ENCODE measurements at places on chromosomes 2 and 18. TPM values are rescaled to one million over a fixed set of nuclear protein-coding genes. Genes with fewer than 3 reads are reported as not detected.
A peak's percentile ranks its signal among the peaks of the same experiment; 100 is the strongest.

GRCh38 chr2:118530976-118531375 is 316.5 kb downstream of the EN1 start:
- DNase-seq = no peak

DNA sequence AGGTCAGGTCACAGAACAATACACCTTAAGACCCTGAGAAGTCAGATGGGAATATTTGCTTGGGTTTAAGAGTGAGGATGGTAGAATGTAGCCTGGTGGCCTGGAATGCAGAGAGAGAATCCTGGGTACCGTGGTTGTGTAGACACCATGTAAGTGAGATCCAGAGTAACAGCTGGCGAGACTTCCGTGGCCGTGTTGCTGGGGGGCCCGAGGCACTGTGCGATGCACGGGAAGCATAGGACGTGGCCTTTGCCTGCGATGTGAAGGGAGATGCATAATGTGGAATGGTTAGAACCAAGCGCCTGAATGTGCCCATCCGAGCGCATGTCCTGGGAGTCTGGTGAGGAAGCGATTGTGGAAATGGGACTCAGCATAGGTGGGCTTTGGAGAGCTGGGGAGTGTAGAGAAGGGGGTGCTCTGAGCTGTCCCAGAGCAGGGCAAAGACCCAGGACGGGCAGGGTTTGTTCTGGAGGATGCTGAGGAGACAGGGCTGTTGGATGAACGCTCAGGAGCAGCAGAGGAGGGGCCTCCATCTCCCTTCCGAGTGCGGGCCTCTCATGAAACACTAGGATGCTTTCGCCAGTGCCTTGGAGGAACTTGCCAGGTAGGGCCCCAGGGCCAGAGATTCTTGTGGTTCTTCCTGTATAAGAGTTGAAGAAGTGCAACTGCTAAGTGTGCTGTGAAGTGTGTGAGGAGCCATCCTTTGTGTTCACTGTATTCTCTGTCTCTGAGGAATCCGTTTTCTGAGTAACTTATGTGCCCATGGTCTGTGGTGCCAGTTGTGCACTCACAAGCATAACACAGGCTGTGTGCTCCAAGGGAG is 7.1 kb downstream of the RNF144A start:
- DNase-seq = no peak

DNA sequence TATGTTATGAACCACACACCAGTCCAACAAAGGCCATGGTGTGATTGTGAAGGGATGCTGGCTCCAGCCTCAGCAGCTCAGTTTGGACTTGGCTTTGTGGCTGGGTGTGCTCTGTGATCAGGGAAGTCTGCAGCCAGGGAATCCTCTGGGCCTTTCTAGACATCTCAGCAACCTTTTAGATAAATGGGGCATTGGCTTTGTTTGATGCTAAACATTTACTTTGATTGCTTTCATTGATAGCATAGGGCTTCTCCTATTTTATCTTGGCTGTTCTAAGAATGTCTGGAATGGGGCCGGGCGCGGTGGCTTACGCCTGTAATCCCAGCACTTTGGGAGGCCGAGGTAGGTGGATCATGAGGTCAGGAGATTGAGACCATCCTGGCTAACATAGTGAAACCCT is 104.5 kb downstream of the VAPA start:
- no peak for DNase-seq

Gene RTP5
- total RNA-seq = not detected

Gene KCNJ13
- total RNA-seq = not detected

DNA sequence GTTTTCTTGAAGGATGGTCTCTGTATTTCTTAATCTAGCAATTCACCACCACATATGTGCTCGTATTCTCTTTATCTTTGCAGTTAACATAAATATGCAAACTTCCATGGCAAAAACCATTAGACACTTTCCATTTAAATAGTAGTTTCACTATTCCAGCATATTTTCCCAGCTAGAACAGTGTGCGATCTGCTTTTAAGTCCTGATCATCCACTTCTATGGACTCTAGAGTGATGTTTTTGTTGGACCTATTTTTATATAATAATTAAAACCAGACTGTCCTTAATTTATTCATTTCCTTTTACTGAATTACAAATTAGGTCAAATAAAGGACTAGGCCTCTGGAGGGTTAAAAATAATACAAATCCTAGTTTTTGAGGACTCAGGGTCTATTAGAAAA is 418.4 kb upstream of the TRIB2 start:
- DNase-seq = no peak

GRCh38 chr2:176128982-176129796 is at the start of gene HOXD8:
TSS of gene HOXD8 (plus strand) at chr2:176129705. CDS start at chr2:176130367, 662 bp downstream.
- DNase-seq = peak; percentile 74

DNA sequence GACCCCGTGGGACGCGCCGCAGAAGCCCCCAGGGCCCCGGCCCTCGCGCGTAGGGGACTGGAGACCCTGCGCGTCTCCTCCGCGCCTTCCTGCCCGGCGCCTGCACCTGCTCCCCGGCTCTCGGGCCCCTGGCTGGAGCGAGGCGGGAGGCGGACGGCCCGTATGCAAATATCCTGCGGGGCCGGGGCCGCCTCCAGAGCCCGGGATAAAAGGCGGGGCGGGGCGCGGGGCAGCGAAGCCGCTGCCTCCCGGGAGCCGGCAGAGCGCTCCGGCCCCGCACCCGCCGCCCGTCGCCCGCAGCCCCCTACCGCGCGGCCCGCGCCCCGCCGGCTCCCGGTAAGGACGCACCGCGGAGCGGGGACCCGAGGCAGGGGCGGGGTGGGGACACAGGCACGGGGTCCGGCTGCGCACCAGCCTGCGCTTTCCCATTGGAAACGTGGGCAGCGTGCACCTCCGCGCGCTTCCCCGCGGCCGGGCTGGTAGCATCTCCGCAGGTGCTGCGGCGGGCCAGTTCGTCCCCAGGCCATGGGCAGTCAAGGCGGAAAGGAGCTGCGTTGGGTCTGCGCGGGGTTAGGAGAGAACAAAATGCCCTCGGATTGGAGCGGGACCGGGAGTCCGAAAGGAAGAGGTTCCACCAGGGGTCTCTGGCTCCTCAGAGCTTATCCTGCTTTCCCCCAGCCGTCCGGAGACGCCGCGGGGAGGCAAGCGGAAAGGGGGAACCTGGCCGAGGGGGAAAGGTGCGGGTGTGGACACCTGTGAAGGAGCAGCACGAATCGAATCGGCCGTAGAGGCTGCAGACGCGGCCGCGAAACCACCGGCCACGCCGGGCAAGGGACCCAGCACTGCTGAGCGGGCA is at the start of gene ATP6V1C2:
Gene ATP6V1C2, plus strand, starts transcription at position 235 of the 856 bp plus-strand sequence. CDS start 1,220 bp downstream, outside the sequence.
- DNase-seq = peak; percentile 84

DNA sequence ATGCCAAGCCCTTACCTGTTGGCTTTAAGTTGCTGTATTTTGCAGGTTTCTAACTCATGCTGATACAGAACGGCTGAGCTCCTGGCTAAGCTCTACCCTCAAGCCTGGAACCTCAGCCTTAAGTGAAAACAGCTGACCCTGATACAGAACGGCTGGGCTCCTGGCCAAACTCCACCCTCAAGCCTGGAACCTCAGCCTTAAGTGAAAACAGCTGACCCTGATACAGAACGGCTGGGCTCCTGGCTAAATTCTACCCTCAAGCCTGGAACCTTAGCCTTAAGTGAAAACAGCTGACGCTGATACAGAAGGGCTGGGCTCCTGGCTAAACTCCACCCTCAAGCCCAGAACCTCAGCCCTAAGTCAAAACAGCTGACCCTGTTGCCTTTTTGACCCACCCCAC is 17.6 kb upstream of the DNER start:
- no peak for DNase-seq

Gene CCDC121
- total RNA-seq = 2.9 TPM

- DNase-seq = no peak
Observed at GRCh38 chr2:14517731-14518130, 114.8 kb upstream of the LRATD1 start.

GRCh38 chr2:73291093-73291460 is 2.3 kb downstream of the EGR4 start:
- no peak for DNase-seq

Gene SERPINB10
- not detected for total RNA-seq

DNA sequence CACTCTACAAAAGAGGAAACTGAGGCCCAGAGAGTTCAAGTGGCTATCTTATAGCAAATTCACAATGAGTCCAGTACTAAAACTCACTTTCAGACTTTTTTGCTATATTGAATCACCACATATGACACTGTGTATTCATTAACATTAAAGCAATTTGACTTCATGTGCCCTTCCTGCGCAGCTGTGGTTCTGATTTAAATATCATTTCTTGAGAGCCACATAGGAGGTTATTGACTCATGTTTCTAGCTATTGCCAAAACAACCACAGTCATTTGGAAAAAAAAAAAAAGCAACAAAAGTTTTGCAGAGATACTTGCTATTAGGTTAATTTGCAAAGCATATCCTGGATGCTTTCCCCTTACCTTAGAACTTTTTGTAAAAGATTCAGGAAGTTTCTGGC is 341.2 kb downstream of the PIK3C3 start:
- DNase-seq = no peak

Gene UGT1A8
- total RNA-seq = 25.1 TPM

- DNase-seq = no peak
Observed at GRCh38 chr2:240737958-240738357, 46.3 kb downstream of the AQP12A start.

Gene ANKRD36B
- 22.1 TPM for total RNA-seq

GRCh38 chr2:105926960-105927678 is 182.4 kb downstream of the NCK2 start:
- peak; percentile 14 for DNase-seq

Gene NFATC1
- 4.4 TPM for total RNA-seq

Gene PASK
- 14.8 TPM for total RNA-seq

DNA sequence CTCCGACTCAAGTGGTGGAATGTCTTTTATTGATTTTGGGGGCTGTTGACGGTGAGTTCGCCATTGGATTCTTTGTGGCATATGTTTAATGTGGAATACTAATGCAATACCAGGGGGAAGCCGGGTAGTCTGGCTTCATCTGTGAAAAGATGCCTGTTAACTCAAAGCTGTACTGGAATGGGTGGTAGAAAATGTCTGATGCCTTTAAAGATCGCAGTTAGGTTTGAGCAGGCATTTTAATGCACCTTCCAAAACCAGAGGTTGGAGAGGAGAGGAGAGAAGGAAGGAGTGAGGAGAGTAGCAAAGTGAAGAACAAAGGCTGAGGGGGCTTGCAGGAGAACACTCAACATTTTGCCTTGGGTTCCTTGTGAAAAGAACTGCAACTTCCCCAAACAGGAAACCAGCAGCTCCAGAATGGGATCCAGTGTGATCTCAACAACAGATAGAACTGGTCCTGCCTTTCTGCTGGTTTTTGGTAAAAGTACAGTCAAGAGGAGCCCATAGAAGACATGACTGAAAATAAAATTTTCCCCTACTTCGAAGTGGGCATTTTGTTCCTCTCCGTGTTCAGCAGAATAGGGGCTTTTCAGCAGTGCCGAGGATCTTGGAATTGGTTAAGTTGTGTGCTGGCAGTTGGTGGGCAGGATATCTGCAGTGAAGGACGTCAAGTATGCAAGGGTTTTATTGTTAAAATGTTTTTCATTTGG is 1.5 kb downstream of the ZNF532 start:
- no peak for DNase-seq

Gene HOXD8
- total RNA-seq = 9.8 TPM

Gene REG1B
- total RNA-seq = 4.6 TPM

Gene EFHD1
- total RNA-seq = 2.7 TPM

DNA sequence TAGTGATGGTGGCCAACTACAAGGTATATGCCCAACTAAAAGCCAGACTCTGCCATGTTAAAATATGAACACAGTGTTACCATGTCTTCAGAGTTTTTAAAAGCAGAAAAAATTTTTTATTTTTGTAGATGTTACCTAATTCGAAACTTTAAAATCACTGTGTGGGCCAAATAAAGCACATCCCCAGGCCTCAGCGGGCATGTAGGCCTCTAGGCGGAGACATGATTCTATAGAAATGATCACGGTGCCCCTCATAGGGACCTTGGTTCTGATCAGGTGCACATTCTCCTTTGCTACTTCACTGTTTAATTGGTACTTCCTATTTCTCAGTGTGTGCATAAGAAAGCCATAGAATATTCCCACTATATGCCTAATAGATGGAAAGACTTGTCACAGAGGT is 349.2 kb downstream of the XIRP2 start:
- DNase-seq = no peak

DNA sequence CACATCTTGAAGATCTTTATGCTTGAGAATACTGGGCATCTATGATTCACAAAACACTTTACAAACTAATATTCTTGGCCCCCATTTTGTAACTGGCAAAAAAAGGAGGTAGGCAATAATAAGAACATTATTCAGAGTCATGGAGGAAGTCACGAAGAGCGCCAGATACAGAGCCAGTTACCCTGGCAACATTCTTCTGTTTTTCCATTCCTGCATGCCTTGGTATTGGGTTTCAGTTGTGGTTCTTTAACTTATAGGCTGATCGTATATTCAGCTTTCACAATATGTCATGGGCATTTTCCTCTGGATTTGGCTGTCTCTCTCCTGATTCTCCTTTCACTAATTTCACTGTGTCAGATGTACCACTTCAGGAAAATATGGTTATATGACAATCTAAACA is 234.7 kb downstream of the HRH4 start:
- DNase-seq = no peak

GRCh38 chr2:176035013-176035691 is 33.1 kb upstream of the LNPK start:
- no peak for DNase-seq

- no peak for DNase-seq
Observed at GRCh38 chr2:204781941-204782340, 236.7 kb downstream of the PARD3B start.

- DNase-seq = peak; percentile 42
Observed at GRCh38 chr2:29011418-29012060, 30.4 kb downstream of the TOGARAM2 start.

Gene VSNL1
- 5.6 TPM for total RNA-seq

Gene AFF3
- total RNA-seq = 10.6 TPM

- DNase-seq = no peak
Observed at GRCh38 chr2:238863231-238863630, 15.3 kb downstream of the TWIST2 start.

- no peak for DNase-seq
Observed at GRCh38 chr2:220341014-220341413, 713.6 kb downstream of the SLC4A3 start.

GRCh38 chr2:201961401-201961800 is 72.3 kb upstream of the FZD7 start:
- DNase-seq = no peak

DNA sequence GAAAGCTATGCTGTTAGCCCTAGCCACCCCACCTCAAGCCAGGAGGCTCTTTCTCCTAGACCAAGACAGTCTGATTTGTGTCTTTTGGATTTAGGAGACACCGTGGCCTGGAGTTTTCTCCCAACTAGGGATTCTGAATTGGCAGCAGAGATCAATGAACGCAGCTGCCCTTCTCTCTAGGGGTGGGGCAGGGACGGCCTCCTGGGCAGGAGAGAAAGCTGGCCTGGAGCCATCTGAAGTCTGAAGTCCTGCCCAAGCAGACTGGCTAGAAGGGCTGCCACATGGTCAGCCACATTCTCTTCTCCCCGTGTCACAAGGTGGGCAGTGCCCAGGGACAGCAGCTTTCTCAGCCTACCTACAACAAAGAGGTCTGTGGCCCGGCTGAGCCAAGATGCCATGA is 45.1 kb downstream of the PIEZO2 start:
- peak; percentile 7 for DNase-seq

Gene HOXD11
- 4.2 TPM for total RNA-seq

Gene MTA3
- 47.4 TPM for total RNA-seq

GRCh38 chr2:237665713-237666143 is 38.3 kb downstream of the LRRFIP1 start:
- DNase-seq = no peak

- no peak for DNase-seq
Observed at GRCh38 chr18:27042177-27042576, 142.9 kb downstream of the CHST9 start.

Data from left colon (tissue), 2 donors.